ENCODE measurements at places on chromosomes 7 and 10.

DNA sequence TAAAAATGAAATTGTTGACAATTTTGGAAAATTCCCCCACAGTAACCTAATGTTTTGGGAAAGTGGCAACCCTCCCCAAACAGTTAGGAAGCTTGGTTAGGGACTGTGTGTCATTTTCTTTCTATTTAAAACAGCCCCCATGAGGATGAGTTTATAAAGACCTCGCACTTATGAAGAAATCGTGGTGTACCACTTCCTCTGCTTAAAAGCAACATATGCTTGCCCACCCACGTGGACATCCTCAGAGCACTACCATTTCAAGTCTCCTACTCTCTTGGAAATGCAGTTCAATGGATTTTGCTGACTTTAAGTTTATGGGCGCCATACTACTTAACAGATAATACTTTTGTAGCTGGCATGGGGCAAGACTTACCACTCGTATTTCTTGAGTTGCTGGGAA, 223.8 kb downstream of the DYNC1I1 start:
- DNase-seq = no peak

- DNase-seq = no peak
These were observed 83.8 kb upstream of the TMEM168 start for GRCh38 chr7:112873831-112874553.

- no peak for DNase-seq
These were observed 487.2 kb downstream of the RPS24 start for GRCh38 chr10:78520737-78521430.

GRCh38 chr10:30494558-30494957, 60.6 kb downstream of the MAP3K8 start:
- no peak for DNase-seq

GRCh38 chr7:94632338-94633013, 23.5 kb downstream of the SGCE start:
- no peak for DNase-seq

- DNase-seq = no peak
These were observed 94.4 kb upstream of the HABP2 start for GRCh38 chr10:113458451-113458850.

GRCh38 chr10:17256051-17256450, 28.0 kb downstream of the VIM start:
- DNase-seq = no peak

GRCh38 chr10:43680035-43680434, 31.4 kb upstream of the ZNF32 start:
- DNase-seq = no peak

GRCh38 chr10:79155301-79156081, 86.7 kb downstream of the ZMIZ1 start:
- DNase-seq = no peak

GRCh38 chr10:23238015-23238414, 45.9 kb downstream of the PTF1A start:
- DNase-seq = no peak

DNA sequence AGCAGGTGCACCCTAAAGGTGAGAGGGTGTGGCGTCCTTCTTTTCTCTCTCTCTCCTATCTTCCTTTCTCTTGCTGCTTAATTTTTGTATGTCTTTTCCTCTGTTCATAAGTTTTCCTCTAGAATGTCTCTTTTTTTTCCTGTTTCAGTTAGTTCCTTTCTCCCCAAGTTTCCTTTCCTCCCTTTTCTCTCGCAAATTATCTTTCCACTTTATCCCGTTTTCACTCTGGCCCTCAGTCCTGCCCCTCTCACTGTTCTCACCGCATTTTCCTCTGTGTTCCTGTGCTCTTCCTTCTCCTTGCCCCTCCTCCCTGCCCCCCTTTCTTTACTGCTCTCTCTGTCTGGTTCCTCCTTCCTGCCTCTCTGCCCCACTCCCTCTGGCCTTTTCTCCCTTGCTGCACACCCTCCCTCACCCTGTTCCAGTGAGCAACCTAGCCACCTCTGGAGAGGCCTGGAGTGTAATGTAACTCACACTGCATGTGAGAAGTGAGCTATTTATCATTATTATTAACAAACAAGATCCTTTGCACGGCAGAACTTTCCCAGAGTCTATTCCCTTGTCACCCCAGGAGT, 158.5 kb downstream of the C10orf105 start:
- DNase-seq = no peak

DNA sequence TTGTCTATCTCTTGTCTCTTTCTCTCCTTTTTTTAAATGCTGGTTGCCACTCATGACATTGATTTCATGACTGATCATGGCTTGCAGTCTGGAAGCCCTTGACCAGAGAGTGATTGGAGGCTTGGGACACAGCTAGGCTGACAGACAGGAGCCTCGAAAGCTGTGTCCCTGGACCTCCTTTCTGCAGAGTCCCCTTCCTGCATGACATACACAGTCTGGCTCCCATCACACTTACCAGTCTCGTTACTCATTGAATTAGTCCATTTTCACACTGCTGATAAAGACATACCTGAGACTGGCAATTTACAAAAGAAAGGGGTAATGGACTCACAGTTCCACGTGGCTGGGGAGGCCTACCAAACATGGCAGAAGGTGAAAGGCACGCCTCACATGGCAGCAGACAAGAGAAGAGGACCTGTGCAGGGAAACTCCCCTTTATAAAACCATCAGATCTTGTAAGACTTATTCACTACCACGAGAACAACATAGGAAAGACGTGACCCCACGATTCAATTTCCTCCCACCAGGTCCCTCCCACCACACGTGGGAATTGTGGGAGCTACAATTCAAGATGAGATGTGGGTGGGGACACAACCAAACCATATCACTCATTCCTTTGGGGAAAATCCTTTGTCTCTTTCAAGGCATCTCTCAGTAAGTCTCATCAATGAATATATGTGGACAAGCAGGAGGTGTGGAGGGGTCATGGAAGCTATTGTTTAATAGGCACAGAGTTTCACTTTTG, 102.3 kb downstream of the TBXAS1 start:
- DNase-seq = no peak

DNA sequence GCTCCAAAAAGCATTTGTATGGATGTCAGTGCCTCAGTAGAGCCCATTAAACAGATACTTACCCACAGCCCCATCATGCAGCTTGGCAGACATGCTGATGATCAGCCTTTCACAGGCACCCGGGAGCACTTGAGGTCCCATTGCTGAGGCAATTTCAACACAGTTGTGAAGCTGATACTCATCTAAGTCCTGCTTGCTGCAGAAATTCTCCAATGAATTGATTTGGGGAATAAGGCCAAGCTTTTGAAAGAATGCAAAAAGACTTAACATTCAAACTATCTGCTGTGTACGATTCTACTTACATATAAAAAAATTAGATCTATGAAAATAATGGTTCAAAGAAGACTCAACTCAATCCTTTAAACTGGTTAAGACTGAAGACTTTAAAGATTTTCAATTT, 60.5 kb downstream of the LAMB4 start:
- DNase-seq = no peak

GRCh38 chr7:46970476-46970875, 611.4 kb downstream of the TNS3 start:
- DNase-seq = no peak

DNA sequence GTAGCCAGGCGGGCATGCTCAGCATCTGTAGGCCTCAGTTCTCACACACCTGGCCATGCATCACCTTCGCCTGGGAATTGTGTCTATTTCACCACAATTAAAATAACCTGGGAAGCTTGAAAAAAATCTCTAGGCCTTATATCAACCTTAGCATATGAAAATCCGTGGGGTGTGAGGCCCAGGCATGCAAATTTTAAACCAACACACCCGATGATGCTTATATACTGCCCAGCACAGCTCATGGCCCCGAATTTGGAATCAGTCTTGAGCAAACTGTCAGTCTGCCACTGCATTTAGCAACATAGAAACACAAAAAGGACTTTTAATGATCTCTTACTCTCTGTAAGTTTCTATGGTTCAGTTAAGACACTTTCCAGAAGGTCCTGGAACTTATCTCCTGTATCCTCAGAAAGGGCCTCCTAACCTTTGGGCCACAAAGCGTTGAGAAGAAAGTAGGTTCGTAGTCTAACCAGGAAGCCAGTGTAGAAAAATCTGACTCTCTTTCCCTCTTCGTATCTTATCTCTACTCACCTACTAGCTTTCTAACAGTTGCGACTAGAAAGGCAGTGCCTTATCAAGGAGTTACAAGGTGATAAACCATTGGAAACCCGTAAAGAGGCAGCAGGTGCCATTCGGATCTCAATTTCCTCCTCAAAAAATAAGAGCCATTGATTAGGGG, 12.0 kb upstream of the DMBT1 start:
- DNase-seq = no peak

GRCh38 chr10:28047061-28047460, 48.2 kb upstream of the ODAD2 start:
- no peak for DNase-seq

Measured in nucleus accumbens (tissue), 56 donors.